Activated T-helper 2 cell treated with anti-CD3 and anti-CD28 coated beads, Interferon-gamma antibody, Interleukin-2, Interleukin-4, amounts not matched to agents 10 μg/mL and 5 μg/mL and 100 μg/mL, durations not matched to agents 14 hours and 24 hours and 36 hours (primary cell): ENCODE measurements at places on chromosomes 6 and 20.

- DNase-seq, result no peak
These were observed 34.2 kb upstream of the IRF4 start for GRCh38 chr6:357261-357790.

GRCh38 chr20:55213653-55214052 lies 738.3 kb downstream of the DOK5 start:
- no peak for DNase-seq

GRCh38 chr6:73262671-73263569 lies at the start of gene KHDC1:
Gene KHDC1, minus strand, starts transcription at chr6:73263196. Its CDS starts 20,679 bp downstream, at chr6:73242517.
- peak; percentile 58 for DNase-seq

DNA sequence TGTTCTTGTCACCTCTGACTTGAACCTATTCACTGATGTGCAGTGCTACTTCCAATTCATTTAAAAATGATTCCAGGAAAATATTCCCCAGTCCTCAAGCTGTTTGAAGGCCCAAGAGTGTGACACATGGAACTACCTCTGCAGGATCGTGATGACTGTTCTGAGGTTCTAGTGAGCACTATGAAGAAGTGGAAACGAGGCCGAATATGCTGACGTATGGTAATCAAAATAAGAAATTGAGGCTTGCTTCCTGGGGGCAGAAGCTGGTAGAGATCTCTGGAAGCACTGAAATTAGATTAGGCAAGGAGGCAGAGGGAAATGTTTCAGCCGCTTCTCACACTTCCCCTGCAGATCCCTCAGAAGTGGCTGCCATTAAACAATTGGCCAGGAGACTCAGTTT lies 15.7 kb downstream of the TMEM242 start:
- no peak for DNase-seq

DNA sequence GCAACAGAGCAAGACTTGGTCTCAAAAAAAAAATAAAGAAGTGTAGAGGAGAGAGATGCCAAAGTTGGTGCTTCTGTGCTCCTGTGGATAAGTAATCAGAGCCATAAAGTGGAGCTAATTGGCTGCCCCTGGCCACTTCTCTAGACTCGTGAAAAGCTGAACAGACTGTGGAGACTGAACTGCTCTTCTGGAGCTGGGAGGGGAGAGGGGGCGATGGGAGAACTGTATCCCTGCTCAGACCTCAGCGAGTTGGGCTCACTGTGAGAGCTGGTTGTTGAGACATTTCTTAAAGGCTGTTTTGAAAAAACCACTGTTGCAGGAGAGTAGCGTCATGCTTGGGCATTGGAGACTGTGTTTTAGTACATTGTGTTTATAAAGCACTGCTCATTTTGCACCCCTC lies 125.7 kb downstream of the TCP11 start:
- DNase-seq, result no peak

DNA sequence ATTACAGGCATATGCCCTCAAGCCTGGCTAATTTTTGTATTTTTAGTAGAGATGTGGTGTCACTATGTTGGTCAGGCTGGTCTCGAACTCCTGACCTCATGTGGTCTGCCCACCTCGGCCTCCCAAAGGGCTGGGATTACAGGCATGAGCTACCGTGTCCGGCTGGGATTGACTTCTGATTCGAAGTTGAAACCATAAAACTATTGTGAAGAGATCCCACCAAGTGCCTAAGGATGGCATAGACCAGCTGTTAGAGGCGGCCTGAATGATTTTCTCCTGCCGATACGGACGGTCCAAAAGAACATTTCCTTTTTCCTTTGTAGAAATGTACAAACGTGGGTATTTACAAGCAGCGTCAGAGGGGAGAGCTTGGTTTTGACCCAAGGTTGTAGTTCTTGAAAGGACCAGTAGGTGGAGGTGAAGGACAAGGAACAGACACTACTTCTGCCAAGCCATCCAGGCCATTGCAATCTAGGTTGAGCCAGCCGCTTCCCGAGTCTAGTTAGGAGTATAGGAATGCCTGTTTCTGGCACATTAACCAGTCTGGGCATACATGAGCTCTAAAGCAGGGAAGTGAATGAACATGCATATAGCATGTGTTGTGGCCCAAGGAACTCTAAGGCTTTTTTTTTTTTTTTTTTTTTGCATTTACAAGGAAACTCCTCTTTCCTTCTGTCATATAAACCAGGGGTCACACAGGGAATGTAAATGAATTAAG lies 29.0 kb downstream of the MOCS3 start:
- DNase-seq, result peak; percentile 39

- no peak for DNase-seq
These were observed 182.3 kb downstream of the MBOAT1 start for GRCh38 chr6:20029979-20030378.

DNA sequence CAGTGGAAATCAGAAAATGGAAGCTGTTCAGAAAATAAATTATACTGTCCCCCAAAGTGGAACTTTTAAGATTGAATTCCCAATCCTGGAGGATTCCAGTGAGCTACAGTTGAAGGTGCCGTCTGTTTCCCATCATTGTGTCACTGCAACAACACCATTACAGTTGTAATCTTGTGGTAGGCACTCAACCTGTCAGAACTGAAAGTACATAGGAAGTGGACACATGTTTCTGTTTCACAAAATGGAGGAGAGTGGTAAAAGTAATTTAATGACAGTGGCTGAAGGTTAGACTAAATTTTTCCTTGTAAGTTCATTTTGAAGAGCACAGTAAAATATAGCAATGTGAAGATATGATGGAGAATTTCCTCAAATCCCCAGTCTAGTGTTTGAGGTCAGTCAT lies 70.0 kb downstream of the CD109 start:
- no peak for DNase-seq

GRCh38 chr20:19018881-19019280 lies 193.6 kb upstream of the SLC24A3 start:
- DNase-seq, result no peak

DNA sequence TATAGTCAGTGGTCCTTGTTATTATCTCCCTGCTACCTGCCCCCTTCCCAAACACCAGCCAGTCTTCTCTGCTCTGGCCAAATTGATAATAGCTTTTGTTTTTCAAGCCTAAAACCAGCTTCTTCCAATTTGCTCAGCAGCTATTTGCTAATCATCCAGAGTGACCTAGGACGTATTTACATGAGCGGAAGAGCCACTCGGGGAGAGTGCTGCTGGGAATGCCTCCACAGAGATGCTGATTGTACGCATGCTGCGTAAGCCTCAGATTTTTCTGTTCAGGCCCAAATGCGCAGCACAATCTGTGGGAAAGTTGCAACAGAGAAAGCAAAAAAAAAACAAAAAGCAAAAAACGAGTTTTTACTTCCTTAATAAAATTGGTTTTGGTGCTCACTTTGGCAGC lies 24.4 kb upstream of the ID1 start:
- DNase-seq, result no peak

- DNase-seq, result no peak
These were observed 162.1 kb upstream of the TBX18 start for GRCh38 chr6:84926189-84927155.

DNA sequence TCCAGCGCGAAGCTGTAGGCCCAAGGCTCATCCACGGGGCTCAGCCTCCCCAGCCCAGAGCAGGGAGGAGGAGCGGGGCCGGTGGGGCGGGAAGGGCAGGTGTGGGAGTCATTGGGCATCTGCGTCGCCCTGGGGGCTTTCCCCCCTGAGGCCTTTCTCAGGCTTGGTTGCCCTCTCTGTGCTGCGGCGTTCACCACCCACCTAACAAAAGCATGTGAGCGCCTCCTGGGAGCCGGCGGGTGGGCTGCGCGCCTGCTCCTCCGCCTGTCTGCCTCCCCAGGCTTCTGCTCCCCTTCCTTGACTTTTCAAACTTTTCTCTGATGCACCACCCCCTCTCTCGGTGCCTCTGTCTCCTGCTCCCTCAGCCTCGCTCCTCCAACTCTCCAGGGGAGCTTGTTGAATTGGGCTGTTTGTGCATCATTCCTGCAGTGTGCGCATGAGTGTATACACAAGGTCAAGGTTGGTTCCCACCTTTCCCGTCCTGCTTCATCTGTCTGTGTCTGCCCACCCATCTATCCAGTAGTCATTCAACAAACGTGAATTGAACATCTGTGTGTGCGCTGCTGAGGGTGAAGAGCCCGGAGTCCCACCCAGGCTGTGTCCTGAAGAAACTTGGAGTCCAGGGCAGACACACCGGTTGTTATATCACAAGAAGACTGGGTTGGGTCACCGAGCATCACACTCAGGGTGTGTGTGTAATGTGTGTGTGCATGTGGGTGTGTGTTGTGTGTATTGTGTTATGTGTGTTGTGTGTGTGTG lies 82.4 kb upstream of the NNAT start:
- DNase-seq, result no peak

DNA sequence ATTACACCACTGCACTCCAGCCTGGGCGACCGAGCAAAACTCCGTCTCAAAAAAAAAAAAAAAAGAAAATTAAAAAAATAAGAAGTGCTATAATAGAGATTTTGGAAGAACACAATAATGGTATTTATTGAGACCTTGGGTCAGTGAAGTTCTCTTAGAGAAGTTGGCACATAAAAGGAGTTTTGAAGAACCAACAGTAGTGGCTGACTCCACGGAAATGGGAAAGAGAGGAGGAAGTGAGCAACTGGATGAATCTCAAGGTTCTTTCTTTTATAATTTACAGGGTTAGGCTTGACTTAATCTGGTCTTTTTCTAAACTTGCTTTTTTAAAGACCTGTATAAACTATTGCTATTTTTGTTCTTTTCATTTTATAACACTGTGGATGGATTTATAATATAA lies 52.8 kb downstream of the TOMM6 start:
- no peak for DNase-seq

DNA sequence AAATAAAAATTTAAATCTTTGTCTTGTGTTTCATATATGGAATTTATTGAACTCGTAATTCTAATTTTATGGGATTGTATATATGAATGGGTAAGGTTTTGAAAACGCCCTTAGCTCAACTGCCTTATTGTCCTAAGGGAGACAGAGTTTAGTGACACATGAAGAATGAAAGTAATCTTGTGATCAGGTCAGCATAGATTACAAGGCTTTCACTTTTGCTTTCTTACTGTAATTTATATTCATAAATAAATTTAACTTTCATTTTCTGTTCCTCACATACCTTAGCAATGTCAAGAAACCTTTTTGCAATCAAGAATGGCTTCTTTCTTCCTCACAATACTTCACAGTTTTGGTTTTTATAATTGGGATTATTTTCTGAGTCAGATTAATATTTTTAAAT lies 14.4 kb downstream of the KPNA5 start:
- no peak for DNase-seq

- DNase-seq, result no peak
These were observed 14.2 kb downstream of the FAM83B start for GRCh38 chr6:54860739-54861138.

- no peak for DNase-seq
These were observed 691 bp upstream of the ANGPT4 start for GRCh38 chr20:916825-917224.

DNA sequence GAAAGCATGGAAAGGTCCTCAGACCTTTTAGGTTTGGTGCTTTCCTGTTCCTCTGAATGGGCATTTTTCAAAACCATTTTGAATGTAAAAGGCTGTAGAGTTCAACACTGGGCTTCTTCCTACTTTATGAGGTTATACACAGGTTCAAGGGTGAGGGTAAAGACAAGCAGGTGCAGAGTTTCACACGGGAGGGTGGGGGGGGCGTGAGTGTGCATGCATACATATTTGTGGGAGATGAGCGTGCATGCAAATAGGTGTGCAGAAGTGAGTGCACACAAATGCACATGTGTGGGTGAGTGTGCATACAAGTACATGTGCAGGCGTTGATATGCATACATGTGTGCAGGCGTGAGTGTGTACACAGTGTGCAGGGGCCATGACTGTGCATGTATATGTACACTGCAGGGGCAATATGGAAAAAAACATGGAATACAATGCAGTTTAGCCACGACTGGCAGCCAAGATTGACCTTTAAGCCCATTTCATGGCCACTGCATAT lies 183.1 kb downstream of the GMPR start:
- DNase-seq, result no peak

- DNase-seq, result no peak
These were observed 5.4 kb downstream of the FBXL4 start for GRCh38 chr6:98942263-98942803.

DNA sequence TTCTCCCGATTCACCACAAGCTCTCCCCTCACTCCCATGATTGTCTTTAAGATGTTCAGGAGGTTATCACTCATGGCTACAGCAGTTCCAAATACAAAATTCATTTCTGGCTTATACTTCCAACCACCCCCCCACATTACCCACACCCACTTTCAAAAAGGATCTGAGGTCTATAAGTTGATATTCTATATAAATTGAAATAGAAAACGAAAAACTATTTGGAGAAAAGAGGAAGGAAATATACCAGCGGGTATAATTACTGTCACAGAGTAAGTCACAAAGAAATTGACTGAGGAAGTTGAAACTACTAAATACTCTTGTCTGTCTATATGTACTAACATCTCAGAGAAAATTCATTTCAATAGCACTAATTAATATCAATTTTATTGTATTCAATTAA lies 112.7 kb upstream of the TNFAIP3 start:
- no peak for DNase-seq

GRCh38 chr6:150395388-150396009 lies 26.7 kb downstream of the IYD start:
- DNase-seq, result peak; percentile 20

GRCh38 chr6:21712213-21712612 lies 118.7 kb downstream of the SOX4 start:
- DNase-seq, result no peak

DNA sequence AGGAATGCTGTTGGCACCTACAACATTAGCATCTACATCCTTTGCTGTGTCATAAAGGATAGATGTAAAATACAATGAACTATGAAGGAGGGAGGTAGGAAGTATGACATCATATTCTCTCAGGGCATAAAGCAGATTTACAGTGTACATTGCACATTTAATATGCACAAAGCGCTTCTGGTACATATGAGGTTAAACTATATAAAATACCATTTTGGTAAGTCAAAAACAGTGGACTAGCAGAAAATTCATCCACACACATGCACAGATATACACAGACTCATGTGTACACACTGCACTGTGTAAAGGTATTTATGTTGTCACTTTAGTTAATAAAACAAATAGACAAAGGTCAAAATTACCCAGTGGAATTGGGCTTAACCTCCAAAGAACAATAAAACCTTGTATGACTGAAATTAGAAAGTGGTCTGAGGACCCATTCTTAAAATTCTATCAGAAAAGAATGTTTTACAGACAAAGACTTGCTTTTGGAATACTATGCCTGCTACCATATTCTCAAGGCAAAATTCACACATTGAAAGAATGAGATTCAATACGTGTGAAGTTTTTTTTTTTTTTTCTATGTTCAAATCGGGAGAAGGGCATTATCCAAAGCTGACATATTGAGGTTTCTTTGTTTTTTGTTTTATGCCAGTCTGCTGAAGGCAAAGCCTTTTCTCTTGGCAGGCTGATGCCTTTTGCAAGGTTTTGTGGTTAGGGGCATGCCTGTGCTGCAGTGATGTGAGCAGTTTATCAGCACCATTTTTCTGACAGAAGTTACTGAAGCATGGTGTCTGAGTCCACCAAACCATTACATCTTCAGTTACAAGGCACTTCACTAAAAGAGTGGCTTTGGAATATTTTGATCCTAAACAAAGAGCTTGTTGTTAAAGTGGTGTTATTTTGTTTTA lies 199.0 kb downstream of the PLCB1 start:
- no peak for DNase-seq
